Central memory CD4-positive, alpha-beta T cell (primary cell): ENCODE measurements at places on chromosomes 2 and 18.

GRCh38 chr2:129376426-129377077, 602.9 kb upstream of the RAB6C start:
- DNase-seq, result no peak

DNA sequence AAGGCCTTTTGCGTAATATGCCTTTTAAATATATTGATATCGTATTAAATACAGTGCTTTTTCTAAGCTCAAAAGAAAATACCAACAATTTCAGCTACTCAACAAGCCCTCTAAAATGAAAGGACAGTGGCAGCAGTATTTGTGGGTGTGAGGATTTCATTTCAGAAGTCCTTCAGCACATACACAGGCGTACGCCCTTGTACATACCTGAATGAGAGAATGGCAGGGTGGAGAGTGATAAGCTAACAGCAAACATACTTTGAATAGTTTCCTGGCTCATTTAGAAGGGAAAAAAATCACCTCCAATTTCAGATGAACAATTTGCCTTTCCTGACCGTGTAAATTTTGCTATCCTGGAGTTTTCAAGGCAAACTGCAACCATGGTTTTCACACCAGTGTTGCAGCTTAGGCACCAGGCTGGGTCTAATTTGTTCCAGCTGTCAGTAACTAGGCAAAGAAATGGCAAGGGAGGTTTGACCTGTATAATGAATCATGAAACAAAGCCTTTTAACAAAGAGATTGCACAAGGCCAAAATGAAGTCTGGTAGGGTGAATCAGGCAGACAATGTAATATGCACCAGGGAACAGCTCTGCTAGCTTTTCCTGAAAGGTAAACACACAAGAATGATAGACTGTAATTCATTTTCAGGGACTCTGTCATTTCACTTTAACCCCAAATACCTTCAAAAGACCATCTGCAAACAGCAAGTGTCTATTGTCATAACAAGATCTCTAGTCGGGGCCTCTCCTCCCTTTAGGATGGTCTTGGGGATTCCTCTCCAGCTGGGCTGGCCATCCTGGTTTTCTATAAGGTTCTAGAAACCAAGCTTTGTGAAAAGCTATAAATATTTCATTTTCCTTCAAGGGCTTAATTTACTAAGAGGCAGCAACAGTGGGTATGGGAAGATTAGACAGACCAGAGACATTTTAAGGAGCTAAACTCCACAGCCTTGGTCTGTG, 11.5 kb downstream of the ANKRD29 start:
- DNase-seq, result no peak

DNA sequence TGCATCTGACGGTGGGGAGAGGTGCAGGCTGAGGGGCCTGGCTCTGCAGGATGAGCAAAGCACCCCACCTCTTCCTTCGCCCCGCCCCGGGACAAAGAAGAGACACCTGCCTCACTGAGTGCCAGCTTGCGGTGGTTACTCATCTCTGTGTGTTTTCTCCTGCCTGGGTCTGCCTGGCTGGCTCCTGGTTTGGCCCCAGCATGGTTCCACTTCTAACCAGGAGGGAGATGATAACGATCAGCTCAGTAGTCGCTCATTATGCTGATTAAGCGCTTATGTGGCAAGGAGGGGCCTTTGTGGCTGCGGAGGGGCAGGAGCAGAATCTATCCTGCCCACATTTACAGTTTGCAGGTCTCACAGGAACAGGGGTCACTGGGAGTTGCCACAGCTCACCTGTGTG, 68.7 kb upstream of the EDAR start:
- no peak for DNase-seq

DNA sequence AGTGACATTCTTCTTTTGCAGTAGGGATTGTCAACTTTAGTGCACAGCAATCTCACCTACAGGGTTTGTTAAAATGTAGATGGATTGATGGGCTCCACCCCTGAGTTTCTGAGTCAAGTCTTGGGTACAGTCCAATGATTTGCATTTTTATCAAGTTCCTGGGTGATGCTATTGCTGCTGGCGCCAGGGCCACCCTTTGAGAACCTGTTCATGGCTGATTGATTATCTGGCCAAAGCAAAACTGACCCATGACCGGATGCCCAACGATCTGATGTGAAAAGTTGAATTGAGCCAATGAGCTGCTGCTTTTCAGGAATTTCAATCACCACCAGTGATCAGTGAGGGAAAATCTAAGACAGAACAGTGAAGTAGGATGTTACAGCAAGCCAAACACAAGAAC, 675.3 kb downstream of the TMEM182 start:
- no peak for DNase-seq

- DNase-seq, result no peak
These were observed 15.9 kb downstream of the CAPG start for GRCh38 chr2:85394261-85394681.

DNA sequence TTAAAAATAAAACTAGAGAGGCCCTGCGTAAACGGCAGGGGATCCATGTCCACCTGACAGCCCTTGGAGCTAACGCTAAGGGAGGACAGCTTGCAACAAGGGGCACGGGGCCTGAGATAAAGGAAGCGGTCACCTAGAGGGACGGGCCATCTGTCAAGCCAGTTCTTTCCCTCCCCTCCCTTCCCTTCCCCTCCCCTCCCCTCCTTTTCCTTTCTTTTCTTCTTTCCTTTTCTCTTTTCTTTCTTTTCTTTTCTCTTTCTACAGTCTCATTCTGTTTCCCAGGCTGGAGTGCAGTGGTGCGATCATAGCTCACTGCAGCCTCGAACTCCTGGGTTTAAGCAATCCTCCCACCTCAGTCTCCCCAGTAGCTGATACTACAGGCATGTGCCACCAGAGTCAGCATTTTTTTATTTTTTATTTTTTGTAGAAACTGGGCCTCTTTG, 34.5 kb upstream of the CTAGE1 start:
- no peak for DNase-seq

GRCh38 chr2:240731178-240731545, 39.5 kb downstream of the AQP12A start:
- DNase-seq, result no peak
